ENCODE measurements at places on chromosomes 1 and 21.

- DNase-seq: no peak
Observed at GRCh38 chr1:22839806-22840205, 129.2 kb downstream of the EPHB2 start.

GRCh38 chr1:227893300-227893948 lies 54.3 kb downstream of the WNT9A start:
- DNase-seq: no peak

- no peak for DNase-seq
Observed at GRCh38 chr1:186658999-186659398, 21.2 kb downstream of the PTGS2 start.

- DNase-seq: no peak
Observed at GRCh38 chr21:32889596-32889995, 118.0 kb upstream of the PAXBP1 start.

DNA sequence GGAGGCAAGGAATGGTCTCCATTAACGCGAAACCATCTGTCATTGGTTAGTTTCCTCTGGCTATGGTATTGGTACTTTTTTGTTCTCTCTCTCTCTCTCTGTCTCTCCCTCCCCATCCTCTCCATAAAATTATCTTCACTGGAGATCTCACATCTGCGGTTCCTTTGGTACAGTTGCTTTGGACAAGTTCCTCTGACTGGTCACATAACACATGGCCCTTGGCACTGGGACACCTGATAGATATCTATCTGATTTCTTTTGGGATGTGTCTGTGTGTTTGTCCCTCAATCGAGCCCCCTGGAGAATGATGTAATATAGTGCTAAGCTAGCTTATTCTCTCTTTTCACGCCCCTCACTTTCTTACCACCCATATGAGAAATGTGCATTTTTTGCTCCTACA lies 682.0 kb upstream of the B3GALT2 start:
- DNase-seq: no peak

DNA sequence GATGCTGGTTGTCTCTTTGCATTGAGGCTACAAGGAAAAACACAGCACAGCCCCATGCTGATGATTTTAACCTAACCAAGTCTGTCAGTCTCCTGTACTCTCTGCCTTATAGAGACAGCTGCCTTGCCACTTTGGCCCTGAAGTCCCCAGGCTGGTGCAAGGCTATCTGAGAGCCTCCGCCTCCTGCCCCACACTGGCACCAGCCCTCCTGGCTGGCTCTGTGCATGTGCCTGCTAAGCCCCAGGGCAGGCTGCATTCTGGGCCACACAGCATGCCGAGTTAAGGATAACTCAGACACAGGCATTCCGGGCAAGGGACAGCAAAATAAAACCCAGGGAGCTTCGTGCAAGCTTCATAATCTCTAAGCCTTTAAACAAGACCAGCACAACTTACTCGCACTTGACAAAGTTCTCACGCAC lies 910 bp downstream of the RUNX1 start:
- no peak for DNase-seq

GRCh38 chr1:32725615-32725982 lies 23.0 kb upstream of the SYNC start:
- DNase-seq: no peak

GRCh38 chr1:44554706-44555105 lies 119.6 kb downstream of the TMEM53 start:
- no peak for DNase-seq

GRCh38 chr1:81702079-81702715 lies 98.5 kb upstream of the ADGRL2 start:
- no peak for DNase-seq

DNA sequence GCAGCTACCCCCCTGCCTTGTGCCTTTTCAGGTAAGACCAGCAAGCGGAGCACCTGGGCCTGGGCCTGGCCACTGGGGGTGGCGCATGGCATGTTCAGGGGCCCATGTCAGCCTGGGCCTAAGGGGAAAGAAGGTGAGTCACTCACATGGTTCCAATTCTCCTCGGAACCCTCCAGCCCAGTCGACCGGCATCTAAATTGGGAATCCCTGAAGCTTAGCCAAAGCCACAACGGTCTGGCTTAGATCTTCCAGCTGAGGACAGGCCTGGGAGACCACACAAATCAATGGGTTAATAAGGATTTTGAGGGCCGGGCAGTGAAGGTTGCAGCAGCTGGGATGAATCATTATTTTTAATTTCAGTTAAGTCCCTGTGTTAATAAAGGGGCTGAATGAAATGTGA lies 145.1 kb upstream of the SMYD2 start:
- no peak for DNase-seq

- no peak for DNase-seq
Observed at GRCh38 chr1:238606896-238607295, 716.2 kb upstream of the ZP4 start.

- no peak for DNase-seq
Observed at GRCh38 chr21:21547368-21547953, 549.3 kb downstream of the NCAM2 start.

GRCh38 chr1:9699361-9699760 lies 47.8 kb downstream of the PIK3CD start:
- no peak for DNase-seq

DNA sequence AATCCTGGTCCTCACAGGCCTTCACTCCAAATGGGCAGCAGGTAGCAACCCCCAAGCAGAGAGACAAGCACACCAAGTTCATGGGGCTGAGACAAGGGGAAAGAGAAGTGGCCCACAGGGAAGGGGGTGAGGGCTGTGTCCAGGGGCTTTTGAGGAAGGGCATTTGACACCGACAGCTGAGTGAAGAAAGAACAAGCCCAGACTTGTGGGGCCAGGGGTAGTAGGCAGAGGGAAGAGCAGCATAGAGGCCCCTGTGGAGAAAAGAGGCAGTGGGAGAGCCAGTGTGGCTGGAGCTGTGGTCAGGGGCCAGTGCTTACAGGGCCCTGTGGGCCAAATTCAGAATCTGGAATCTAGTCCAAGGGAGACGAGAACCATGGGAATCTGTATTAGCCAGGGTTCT lies 85.4 kb downstream of the IGSF21 start:
- DNase-seq: no peak

Measured in CD8-positive, alpha-beta memory T cell (primary cell).